ENCODE measurements at places on chromosomes 16 and 17.

DNA sequence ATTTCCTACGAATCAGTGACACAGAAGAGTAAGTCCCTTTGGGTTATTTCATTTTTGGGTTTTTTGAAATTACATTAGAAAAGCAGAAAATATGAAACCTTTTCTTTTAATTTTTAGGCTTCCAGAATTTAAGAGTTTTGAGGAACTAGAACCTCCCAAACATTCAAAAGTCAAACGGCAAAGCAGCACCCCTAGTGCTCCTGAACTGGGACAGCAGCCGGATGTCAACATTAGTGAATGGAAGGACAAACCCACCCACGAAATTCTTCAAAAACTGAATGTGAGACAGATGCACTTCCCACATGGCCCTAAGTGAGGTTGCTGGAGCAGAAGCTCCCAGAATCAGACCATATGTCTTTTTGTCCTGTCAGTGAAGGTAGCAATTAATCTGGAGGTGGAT lies 199.4 kb downstream of the PHKB start:
- no peak overlapping the region for H3K27ac ChIP-seq
- no peak overlapping the region for H3K4me3 ChIP-seq
- H3K27me3 ChIP-seq = no peaks in the 10 kb centered on the region
- no peak for DNase-seq

DNA sequence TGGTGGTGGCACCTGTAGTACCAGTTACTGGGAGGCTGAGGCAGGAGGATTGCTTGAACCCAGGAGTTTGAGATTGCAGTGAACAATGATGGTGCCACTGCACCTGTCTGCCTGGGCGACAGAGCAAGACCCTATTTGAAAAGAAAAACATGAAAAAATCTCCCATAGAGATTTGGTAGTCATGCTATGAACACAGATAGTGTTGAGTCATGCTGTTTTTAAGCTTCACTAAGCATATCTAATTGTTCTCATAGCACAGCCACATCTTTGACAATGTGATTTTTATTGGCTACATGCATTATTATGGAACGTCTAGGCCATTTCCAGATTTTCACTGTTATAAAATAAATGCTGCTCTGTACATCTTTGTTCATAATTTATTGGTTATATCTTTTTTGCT lies 6.0 kb downstream of the IL34 start:
- no peaks in the 10 kb centered on the region for H3K27me3 ChIP-seq
- no peak overlapping the region for H3K4me3 ChIP-seq

DNA sequence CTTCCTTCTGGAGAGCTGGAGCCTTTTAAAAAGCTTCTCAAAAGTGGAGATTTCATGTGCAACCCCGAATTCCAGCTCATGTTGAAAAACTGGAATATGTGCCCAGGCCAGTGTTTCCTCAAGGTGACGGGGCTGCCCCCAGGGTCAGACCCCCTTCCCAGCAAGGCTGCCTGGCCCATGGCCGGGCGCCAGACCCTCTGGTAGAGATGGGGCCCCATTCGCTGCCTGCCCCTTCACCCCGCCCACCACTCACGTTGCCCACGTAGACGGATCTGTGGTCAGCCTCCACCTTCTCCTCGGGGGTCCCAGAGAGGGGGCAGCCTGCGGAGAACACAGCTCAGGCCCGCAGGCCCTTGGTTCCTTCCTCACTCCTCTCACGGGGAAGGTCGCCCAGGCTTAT lies 1.1 kb downstream of the PABPN1L start:
- H3K27ac ChIP-seq = no peak overlapping the region
- DNase-seq = no peak
- no peaks in the 10 kb centered on the region for H3K4me1 ChIP-seq
- peaks cover 29% of the 10 kb centered on the region for H3K36me3 ChIP-seq
- H3K27me3 ChIP-seq = peaks cover 43% of the 10 kb centered on the region

DNA sequence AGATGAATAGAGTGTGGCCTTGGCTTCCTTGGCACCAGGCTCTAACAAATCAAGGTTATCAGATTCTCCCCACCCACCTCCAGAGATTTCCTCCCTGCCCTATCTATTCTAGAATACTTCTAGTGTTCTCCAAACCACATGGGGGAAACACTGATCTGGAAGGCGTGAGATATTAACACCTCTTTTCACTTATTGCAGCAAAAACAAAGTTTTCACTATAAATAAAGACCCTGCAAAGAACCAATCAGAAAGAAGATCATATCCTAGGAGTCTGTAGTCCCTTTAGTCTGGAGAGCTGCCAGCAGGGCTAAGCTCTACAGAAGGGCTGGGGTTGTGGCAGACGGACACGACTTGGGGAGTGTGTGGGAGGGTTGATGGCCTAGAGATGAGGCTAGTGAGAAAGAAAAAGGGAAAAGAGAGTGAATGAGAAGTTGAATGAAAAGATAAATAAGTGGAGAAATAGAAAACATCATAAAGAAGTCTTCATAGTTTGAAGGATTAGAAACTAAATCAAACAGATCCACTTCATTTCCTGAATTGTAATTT lies 8.6 kb upstream of the SKAP1 start:
- H3K27ac ChIP-seq = no peak overlapping the region
- H3K4me1 ChIP-seq = no peaks in the 10 kb centered on the region
- H3K4me3 ChIP-seq = no peak overlapping the region
- H3K36me3 ChIP-seq = no peaks in the 10 kb centered on the region
- DNase-seq = no peak

- no peak overlapping the region for H3K4me3 ChIP-seq
- H3K27me3 ChIP-seq = no peaks in the 10 kb centered on the region
- no peak overlapping the region for H3K27ac ChIP-seq
- DNase-seq = no peak
These were observed 21.8 kb downstream of the NMRAL1 start for GRCh38 chr16:4452674-4453073.

GRCh38 chr17:34725725-34726124 lies 146.3 kb downstream of the TMEM132E start:
- DNase-seq = no peak
- H3K36me3 ChIP-seq = no peaks in the 10 kb centered on the region
- no peak overlapping the region for H3K4me3 ChIP-seq
- H3K27me3 ChIP-seq = no peaks in the 10 kb centered on the region
- H3K27ac ChIP-seq = no peak overlapping the region
- no peaks in the 10 kb centered on the region for H3K4me1 ChIP-seq

- peak overlapping the region; percentile 89 for H3K27ac ChIP-seq
- no peak for DNase-seq
- peaks cover 54% of the 10 kb centered on the region for H3K4me1 ChIP-seq
- H3K4me3 ChIP-seq = no peak overlapping the region
These were observed 204.3 kb downstream of the RAB11FIP4 start for GRCh38 chr17:31595666-31596381.

- H3K27ac ChIP-seq = no peak overlapping the region
- H3K27me3 ChIP-seq = no peaks in the 10 kb centered on the region
- H3K4me3 ChIP-seq = no peak overlapping the region
These were observed 56.3 kb upstream of the CDH11 start for GRCh38 chr16:65178151-65178550.

GRCh38 chr17:70969521-70970034 lies 800.2 kb downstream of the KCNJ2 start:
- no peaks in the 10 kb centered on the region for H3K36me3 ChIP-seq
- no peaks in the 10 kb centered on the region for H3K4me1 ChIP-seq
- no peak overlapping the region for H3K27ac ChIP-seq
- H3K4me3 ChIP-seq = no peak overlapping the region
- H3K27me3 ChIP-seq = no peaks in the 10 kb centered on the region

GRCh38 chr16:84924331-84925091 lies 86.8 kb downstream of the ZDHHC7 start:
- no peak overlapping the region for H3K27ac ChIP-seq
- no peak for DNase-seq
- peaks cover 22% of the 10 kb centered on the region for H3K4me1 ChIP-seq
- no peaks in the 10 kb centered on the region for H3K36me3 ChIP-seq
- no peaks in the 10 kb centered on the region for H3K27me3 ChIP-seq

GRCh38 chr17:40113110-40113906 lies 8.5 kb upstream of the MSL1 start:
- peaks cover 69% of the 10 kb centered on the region for H3K4me1 ChIP-seq
- H3K36me3 ChIP-seq = no peaks in the 10 kb centered on the region
- H3K4me3 ChIP-seq = peak overlapping the region; percentile 54
- H3K27ac ChIP-seq = peak overlapping the region; percentile 98

DNA sequence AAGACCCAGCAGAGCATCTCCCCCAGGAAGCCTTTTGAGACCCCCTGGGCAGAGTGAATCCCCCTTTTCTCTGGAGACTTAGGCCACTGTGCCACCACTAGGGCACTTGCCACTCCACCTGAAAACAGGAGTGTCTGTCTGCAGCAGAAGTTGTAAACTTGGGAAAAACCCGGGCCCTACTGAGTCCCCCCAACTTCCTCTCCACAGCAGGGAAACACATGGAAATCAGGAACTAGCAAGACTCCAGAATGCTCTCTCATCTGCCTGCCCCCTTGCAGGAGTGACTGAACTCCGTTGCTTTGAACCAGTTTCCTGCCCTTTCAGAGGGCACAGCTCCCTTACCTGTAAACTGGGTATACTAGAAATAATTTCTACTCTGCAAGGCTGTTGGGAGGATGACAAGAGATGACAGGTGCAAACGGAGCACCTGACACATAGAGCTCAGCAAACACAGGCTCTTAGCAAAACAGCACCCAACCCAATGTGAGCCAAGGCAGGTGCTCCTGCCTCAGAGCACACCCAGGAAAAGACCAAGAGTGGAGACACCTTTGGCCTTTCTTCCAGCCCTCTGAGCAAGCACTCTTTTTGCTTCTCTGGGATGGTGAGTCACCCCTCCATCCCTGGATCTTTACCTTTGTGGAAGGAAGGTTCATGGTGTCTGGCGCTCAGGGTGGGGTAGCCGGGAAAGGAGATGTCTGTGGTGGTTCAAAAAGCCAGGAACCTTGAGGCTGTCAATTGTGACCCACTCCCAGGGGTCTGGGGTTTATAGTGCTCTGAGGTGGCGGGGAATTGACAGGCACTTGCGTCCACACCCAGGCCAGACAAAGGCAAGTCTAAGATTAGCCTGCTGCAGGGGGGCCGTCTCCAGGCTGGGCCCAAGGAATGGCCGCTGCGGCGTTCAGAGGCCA lies at the start of gene HCRT:
HCRT (minus strand) TSS at position 740 of the 908 bp plus-strand sequence; CDS start at position 653, 87 bp downstream.
- peak within 1 kb of the TSS; percentile 72 for H3K27ac ChIP-seq
- no peak for DNase-seq
- H3K4me3 ChIP-seq = peak within 1 kb of the TSS; percentile 53
- no peaks in the 10 kb centered on the region for H3K27me3 ChIP-seq
- peaks cover 26% of the 10 kb centered on the region for H3K4me1 ChIP-seq
- H3K36me3 ChIP-seq = no peaks in the 10 kb centered on the region

DNA sequence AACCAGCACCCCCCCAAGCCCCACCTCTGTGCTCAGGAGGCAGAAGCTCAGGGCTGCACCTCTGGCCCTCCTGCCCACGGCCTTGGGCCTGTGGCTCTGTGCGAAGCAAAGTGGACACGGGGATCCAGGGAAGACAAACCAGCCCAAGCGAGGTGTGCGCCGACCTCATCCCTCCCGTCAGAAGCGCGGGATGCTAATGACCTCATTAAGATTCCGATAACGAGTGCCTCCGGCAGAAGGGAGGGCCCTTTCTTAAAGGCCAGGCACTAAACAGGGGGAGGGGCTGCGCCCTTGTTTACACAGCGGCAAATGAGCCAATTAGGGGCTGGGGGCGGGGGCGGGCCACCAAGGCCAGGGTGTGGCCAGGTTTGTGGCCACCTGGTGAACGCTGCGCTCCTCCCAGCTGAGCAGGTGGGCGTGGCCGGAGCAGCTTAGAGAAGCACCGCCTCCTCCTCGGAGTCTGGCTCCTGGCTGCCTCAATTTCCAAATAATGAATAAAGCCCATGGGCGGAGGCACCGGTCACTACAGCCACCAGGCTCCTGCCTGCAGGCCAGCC lies 3.2 kb downstream of the CBX4 start:
- peaks cover 23% of the 10 kb centered on the region for H3K36me3 ChIP-seq
- no peak for DNase-seq
- H3K4me3 ChIP-seq = no peak overlapping the region

GRCh38 chr16:16143931-16144330 lies 79.4 kb downstream of the ABCC6 start:
- no peak overlapping the region for H3K4me3 ChIP-seq
- peaks cover 2% of the 10 kb centered on the region for H3K4me1 ChIP-seq
- peaks cover 52% of the 10 kb centered on the region for H3K36me3 ChIP-seq
- no peak overlapping the region for H3K27ac ChIP-seq
- no peak for DNase-seq

- peak; percentile 62 for DNase-seq
- H3K4me1 ChIP-seq = peaks cover 8% of the 10 kb centered on the region
- H3K36me3 ChIP-seq = no peaks in the 10 kb centered on the region
- peak overlapping the region; percentile 30 for H3K4me3 ChIP-seq
These were observed 156.7 kb downstream of the ZNF423 start for GRCh38 chr16:49698931-49699840.

DNA sequence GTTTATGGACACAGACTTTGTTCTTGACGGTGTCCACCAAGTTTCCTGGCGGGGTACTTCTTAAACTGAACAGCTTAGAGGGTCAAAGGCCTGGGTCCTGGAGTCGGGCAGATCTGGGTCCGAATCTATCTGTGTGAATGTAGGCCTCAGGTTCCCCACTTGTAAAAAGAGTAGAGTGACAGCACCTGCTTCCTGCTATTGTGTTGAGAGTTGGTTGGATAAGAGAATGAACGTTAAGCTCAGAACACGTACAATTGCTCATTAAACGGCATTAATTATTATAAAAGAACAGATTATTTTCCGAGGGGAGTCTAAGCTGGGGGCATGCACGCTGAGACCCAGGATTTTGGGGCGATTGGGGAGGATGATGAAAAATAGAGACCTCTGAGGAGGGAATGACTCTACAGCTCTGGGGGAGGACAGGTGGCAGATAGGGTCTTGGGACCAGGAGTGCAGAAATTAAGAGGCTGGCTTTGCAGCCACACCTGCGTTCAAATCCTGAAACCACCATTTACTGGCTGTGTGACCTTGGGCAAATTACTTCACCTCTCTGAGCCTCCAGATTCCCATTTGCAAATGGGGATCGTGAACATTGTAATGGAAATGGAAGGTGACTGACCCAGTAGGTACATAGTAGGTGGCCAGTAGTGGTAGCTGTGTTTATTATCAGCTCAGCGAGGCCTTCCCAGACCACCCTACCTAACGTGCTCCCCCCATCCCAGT lies 862 bp downstream of the CLEC16A start:
- no peaks in the 10 kb centered on the region for H3K27me3 ChIP-seq
- no peaks in the 10 kb centered on the region for H3K36me3 ChIP-seq
- no peaks in the 10 kb centered on the region for H3K4me1 ChIP-seq
- H3K27ac ChIP-seq = peak overlapping the region; percentile 90
- DNase-seq = no peak

GRCh38 chr17:48719642-48720265 lies 2.6 kb downstream of the PRAC1 start:
- no peak overlapping the region for H3K4me3 ChIP-seq
- no peaks in the 10 kb centered on the region for H3K36me3 ChIP-seq
- peaks cover 9% of the 10 kb centered on the region for H3K27me3 ChIP-seq
- DNase-seq = no peak
- peaks cover 28% of the 10 kb centered on the region for H3K4me1 ChIP-seq

GRCh38 chr16:30085247-30085646 lies 6.5 kb downstream of the TBX6 start:
- no peaks in the 10 kb centered on the region for H3K4me1 ChIP-seq
- H3K36me3 ChIP-seq = peaks cover 47% of the 10 kb centered on the region
- H3K27ac ChIP-seq = no peak overlapping the region

- no peaks in the 10 kb centered on the region for H3K4me1 ChIP-seq
- H3K36me3 ChIP-seq = no peaks in the 10 kb centered on the region
- DNase-seq = no peak
- H3K27ac ChIP-seq = no peak overlapping the region
- no peak overlapping the region for H3K4me3 ChIP-seq
These were observed 37.4 kb upstream of the GNA13 start for GRCh38 chr17:65093930-65094329.

Data from tibial artery (tissue), 4 donors.